Central memory CD8-positive, alpha-beta T cell (primary cell): ENCODE measurements at places on chromosomes 4 and X.

DNA sequence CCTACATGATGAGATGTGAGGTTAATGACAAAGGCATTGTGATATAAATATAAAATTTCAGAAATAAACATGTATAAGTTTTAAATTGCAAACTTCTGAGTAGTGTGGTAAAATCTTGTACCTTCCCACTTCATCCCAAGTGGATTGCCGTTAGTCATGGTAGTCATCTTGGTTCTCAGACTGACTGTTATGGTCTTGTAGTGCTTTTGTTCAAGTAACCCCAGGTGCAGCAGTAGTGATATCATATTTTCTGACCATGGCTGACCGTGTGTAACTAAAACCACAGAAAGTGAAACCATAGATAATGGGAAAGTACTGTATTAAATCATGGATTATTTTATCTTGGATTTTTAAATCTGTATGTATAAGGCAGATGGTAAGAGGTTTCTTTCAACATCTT lies 74.8 kb upstream of the SLIT2 start:
- DNase-seq: no peak

GRCh38 chr4:181860668-181861067 lies 382.5 kb upstream of the TENM3 start:
- DNase-seq: no peak

DNA sequence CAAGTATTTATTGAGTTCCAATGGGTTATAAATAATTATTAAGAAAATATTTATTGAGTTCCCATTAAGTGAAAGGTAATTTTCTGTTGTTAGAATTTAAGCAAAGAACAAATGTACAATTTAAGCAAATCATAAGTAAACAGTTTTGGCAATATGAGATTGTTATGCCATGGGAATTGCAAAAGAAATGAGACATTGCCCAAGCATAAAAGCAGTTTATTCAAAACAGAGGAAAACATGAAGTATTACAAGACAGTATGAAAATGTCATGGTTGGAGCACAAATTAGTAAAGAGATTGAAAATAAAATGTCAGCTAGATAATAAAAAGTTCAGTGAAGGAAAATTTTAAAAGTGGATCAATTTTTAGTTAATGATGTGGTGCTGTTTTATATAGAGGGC lies 706.1 kb upstream of the EPHA5 start:
- DNase-seq: no peak

DNA sequence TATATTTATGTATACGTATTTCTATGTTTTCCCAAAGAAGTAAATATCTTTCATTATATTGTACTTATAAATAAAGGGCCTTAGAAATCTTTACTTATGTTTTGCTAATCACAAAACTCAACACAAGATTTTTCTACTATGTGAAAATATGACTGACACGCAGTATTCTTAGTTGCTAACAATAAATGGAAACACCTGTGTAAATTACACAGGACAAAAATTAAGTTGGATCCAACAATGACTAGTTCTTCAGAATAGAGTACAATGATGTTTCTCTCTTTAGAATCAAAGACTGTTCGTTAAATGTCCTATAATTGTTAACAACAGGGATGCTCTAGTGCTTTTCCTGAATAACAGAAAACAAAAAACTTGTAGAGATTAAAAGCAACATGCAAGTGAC lies 96.1 kb downstream of the PPP3CA start:
- DNase-seq: no peak

DNA sequence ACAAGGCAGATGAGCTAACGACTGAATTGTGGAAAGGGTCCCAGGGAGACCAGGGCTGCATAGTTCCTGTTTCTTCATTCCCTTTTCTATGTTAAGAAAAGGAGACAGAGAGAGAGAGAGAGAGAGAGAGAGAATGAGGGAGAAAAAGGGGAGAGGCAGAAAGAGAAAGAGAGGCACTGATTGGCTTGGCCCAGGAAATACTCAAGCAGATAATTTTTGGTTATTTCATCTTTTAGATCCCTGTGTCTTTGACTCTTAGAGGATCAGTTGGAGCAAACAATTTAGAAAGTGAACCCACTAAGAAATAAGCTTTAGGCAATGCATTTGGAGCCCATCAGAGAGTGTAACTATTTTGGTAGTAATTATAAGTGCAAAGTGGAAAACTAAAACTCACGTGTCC lies 103.4 kb downstream of the CEP44 start:
- no peak for DNase-seq

DNA sequence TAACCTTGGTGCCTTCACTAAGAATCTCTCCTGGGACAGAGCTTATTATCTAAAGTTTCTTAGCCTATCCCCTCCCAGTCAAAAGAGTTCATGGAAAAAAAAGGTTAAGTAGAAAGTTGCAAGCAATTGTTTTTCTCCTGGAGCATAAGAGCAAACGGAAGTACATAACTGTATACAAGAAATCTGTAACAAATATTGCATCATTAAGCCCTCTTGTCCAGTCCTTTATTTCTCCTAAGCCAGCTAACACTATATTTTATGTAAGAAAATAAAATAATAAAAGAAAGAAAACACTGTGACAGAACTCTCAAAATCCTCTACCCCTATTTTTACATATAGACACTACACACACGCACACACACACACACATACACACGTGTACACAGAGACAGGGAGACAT lies 255.3 kb downstream of the NAF1 start:
- DNase-seq: no peak

DNA sequence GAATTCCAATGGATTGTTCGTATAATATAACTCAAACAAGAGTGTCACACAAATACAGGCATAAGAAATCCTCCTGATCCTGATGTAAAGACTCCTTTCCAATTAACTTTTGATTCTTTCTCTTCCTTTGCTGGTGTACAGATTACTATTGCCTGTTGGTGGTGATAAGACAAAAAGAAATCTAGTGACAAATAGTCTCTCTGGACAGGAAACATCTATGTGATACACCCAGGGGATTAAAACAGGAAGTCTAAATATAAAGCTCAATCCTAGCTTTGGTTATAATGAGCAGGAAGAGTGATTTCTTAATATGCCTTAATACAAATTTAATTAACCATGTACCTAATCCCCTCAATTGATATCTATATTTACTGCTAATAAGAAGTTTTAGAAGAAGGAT lies 45.1 kb downstream of the ARHGEF6 start:
- DNase-seq: no peak
